ENCODE measurements at places on chromosomes 2 and 18.

DNA sequence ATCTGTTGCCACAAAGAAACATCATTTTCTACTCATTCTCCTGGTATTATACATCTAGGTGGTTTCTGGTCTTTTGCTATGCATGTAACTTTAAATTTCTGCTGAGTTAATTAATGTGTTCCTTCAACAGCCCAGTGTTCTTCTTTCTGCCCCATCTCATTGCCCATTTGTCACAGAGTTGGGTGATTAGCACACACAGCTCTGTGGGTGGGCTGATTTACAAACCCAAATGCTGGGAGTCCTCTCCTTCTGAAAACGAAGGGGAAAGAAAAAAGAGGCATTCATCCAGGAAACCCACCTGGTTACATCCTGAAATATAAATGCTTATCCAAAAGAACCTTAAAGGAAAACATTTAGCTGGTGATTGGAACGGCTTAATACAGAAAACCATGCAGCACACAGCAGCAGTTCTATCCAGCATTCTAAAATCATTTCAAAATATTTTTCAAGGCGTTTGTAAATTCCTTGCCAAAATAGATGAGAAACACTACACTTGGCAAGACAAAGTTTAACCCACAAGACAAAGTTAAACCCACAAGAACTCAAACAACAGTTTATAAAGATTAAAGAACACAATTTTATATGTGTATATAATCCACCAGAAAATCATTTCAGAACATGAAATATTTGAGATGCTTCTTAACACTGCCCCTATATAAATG lies 177.9 kb downstream of the ANTXR1 start:
- DNase-seq = no peak

- no peak for DNase-seq
Observed at GRCh38 chr2:142822190-142822589, 55.3 kb upstream of the KYNU start.

- DNase-seq = no peak
Observed at GRCh38 chr18:9849407-9850283, 36.1 kb upstream of the TXNDC2 start.

GRCh38 chr18:35707674-35708073 lies 126.1 kb downstream of the GALNT1 start:
- no peak for DNase-seq

- no peak for DNase-seq
Observed at GRCh38 chr18:14093307-14093915, 38.8 kb downstream of the ZNF519 start.

GRCh38 chr2:216029416-216030129 lies 16.2 kb upstream of the MREG start:
- DNase-seq = no peak

- DNase-seq = no peak
Observed at GRCh38 chr2:234671716-234672115, 174.8 kb upstream of the ARL4C start.

DNA sequence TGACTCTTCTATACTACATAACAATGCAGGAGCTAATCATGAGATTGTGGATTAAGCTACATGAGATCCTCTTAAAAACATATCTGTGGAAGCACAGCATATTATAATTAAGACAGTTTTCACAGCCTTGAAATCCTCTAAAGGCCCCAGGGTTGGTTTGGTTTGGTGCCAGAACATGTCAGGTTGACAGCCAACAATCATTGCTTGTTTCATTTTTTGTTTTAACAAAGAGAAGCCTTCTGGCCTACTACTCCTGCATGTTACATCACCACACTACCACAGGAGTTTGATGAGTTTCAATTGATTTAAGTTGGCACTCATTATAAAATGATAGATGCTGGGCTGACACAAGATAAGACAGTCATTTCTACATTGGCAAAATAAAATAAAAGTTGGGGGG lies 255.9 kb upstream of the ERBB4 start:
- DNase-seq = no peak

DNA sequence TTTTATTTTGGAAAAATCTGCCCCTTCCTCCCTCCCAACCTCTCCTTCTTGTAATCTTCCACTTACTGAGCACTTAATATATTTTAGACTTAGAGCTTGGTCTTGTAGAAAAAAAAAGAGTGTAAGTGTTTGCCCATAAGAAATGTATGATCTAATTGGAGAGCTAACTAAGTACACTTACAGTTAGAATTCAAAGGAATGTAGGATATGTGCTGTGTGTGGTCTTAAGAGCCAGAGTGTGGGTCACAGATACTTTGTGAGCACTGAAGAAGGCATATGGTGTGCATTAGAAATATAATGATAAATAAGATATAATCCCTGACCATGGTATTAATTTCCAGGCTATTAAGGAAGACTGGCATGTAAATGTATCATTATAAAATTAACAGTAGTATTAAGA lies 91.8 kb upstream of the ZNF521 start:
- no peak for DNase-seq

GRCh38 chr2:1461507-1462390 lies 48.5 kb downstream of the TPO start:
- no peak for DNase-seq

- DNase-seq = no peak
Observed at GRCh38 chr2:24761866-24762265, 31.3 kb downstream of the PTRHD1 start.

DNA sequence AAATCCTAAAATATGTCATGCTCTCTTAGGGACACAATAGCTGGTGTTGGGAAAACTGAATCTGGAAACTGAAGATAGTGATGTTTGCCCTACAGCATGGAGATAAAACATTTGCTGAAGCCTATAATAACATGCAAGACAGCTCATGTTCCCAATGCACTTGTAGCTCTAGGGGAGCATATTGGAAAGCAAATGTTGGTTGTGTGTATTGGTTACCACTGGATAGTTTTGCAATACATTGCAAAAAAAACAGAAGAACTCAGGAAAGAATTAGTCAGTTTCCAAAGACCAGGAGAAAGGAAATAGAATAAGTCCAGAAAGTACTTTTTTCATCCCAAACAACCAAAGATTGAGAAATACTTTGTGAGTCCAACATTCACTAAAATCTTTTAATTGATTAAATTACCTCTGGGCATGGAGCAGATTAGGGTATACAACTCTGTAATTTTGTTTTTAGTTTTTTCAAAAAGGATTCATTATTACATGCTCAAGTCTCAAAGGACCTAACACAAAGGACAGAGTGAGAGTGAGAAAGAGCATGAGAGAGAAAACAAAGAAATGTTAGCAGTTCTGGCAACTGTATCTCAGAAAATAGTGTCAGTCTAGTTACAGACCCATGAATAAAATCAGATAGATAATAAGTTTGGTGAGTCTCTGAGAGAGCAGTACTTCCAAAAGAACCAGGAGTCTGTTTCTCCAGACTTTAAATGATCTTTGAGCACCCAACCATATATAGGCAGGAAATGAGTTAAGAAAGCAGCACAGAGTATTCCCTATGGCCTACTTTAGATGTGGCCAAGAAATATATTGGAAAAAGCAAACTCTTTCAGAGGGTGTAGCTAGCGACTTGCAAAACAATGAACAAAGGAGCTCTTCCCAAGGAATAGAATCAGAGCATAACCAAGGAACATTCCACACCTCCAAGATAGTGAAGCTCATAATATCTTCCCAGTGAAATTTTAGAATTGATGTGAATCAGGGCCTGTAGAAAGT lies 36.6 kb upstream of the COL3A1 start:
- DNase-seq = no peak

GRCh38 chr2:181306785-181307184 lies 150.4 kb upstream of the ITGA4 start:
- no peak for DNase-seq

- DNase-seq = no peak
Observed at GRCh38 chr2:226797289-226797988, 2.2 kb downstream of the IRS1 start.

- DNase-seq = no peak
Observed at GRCh38 chr2:120935339-120936313, 200.0 kb downstream of the GLI2 start.

DNA sequence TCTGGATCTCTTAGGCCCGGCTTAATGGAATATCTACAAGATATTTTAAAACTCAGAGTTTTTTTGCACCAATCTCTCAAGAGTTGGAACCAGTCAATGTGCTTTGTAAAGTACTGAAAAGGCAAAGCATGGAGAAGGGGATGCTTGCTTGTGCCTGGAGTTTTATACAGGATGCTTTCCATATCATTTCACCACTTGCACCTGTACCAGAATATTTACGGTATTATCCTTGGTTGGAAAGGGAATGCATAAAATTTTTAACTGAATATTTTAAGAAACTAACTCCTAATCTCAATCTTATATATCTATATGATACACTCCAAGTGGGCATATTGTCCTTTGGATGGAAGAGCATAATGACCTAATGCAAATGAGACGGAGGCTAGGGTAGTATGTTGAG lies 318.7 kb downstream of the CLIP4 start:
- no peak for DNase-seq

DNA sequence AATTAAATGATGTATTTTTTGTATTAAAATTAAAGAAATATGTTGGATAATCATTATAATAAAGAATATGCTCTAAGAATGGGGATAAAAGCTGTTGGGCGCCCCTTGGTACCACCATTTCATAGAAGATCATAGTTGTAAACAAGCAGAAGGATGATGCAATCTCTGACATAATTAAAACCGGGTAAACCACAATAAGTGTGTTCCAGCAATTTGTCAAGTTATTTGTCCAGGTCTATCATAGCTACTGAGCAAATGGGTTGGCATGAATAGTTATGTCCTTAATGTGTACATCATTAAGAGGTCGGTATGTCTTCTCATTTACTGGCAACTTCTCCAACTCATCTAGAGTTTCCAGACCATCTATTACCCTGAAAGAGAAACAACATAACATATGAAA lies 6.7 kb upstream of the CLK1 start:
- no peak for DNase-seq

- DNase-seq = no peak
Observed at GRCh38 chr2:177275040-177275742, 10.7 kb upstream of the NFE2L2 start.

DNA sequence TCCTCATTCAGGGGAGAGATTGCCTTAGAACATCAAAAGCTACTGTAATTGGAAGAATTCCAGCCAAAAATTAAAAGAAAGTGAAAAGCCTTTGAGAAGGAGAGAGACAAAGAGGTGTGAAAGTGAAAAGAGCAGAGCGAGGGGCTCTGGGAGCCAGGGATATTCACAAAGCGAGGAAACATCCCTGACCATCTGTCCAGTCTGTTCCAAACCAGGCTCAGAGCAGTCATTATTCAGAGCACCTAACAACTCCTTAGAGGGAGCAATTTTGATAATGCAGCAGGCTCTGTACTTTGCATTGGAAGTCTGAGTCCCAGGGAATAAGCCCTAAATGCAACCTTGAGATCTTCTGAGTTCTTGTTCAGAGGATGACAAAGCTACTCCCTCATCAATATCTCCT lies 119.1 kb upstream of the LYPD1 start:
- DNase-seq = no peak

DNA sequence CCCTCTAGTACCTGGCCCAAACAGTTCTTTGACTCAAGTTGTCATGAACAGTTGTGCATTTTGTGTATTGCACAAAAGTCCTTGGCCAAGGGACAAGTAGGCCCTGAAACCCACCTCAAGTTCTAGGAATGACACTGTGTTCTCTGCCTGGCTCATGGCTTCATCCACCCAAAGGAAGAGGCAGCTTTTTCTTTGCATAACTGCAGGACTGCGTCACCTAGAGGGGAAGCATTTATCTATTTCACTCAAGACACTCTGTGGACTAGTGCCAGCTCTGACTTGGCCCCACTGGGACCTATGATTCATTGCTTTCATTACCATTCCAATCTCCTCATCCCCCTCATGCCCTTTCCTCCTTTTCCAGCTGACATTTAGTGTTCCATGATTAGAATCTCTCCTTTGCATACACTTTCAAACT lies 119.3 kb upstream of the SIX2 start:
- no peak for DNase-seq

DNA sequence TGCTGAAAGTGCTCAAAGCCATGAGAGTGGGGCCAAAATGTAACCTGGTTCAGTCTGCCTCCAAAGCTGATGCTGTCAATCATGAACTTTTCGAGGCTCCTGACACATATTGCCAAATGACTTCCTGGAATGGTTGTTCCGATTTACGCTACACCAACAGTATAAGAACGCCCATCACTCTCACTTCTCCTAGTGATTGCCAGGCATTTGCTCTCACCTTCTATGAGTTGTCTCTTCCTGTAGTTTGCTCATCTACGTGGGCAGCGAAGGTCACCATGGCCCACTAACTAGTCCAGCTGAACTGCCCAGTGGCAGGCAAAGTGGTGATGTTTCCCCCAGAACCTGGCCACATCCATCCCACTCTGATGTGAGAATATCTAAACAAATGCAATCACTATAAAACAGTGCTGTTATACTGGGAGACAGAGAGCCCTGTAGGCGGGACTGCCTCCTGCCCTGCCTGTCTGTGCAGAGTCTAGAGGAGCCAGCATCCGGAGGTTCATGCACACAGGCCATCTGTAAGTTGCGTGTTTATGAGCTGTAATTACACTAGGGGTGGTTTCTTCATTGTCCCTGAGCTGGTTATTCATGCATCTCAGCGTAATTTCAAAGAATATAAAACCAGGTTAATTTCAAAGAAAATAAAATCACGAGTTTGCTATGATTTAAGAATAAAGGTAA lies 8.8 kb upstream of the CABLES1 start:
- peak; percentile 25 for DNase-seq

DNA sequence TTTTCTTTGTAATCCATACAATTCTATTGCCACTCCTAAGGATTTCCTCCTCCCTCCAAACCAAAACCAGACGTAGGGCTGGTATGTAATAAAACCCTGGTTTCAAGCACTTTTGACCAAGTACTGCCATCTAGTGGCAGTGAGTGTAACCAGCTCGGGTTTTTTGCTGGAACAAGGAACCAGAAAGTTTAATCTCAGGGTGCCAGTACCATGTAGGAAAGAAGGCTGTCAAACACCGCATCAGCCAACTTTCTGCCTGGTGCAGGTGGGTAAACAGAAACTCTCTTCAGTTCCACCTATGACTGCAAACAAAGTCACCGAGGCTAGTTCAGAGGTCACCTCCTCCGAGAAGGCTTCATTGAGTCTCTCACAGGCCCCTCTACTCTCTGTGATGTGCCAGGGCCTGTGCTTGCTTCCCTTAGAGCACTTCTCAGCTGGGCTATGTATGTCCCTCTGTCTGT lies 10.2 kb upstream of the THNSL2 start:
- DNase-seq = no peak

GRCh38 chr2:23859983-23860382 lies 66.9 kb downstream of the ATAD2B start:
- DNase-seq = no peak

- no peak for DNase-seq
Observed at GRCh38 chr2:127511917-127512316, 14.4 kb downstream of the IWS1 start.

DNA sequence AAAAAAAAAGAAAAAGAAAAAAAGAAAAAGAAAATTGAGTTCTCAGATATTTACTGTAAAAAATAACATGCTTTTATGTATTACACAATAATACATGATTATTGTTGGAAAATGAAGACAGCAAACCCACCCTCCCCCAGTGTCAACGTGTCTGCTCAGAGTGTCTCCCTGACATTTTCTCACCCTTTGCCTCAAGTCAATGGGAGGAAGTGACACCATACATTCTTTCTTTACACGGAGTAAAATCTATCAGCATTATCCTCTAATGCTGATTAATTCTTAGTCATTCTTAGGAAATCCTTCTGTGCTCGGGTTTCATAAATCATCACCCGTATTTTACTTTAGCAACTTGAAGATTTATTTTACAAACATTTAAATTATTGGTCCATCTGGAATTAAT lies 32.0 kb downstream of the CTAGE1 start:
- no peak for DNase-seq
